ENCODE measurements at places on chromosomes 11 and 22.

DNA sequence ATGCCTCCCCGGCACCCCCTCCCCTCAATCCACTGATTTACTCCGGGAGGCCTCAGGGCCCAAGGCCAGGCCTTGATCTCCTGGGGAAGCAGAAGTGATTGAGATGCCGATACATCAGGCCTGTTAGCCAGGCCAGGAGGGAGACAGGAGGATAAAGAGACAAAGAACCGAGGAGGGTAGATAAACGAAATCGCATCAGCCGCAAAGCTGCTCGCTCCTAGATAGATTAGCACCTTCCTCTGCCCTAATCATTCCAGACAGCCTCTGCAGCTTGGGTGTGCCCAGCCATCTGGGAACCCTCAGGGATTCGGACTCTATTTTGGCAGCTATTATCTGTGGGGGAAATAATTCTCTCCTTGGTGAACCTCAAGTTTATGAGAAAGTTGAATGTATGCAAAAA, 121.2 kb downstream of the ABTB2 start:
- DNase-seq, result no peak

- DNase-seq, result no peak
Measured at GRCh38 chr11:64247729-64248531, 1.2 kb upstream of the PPP1R14B start.

DNA sequence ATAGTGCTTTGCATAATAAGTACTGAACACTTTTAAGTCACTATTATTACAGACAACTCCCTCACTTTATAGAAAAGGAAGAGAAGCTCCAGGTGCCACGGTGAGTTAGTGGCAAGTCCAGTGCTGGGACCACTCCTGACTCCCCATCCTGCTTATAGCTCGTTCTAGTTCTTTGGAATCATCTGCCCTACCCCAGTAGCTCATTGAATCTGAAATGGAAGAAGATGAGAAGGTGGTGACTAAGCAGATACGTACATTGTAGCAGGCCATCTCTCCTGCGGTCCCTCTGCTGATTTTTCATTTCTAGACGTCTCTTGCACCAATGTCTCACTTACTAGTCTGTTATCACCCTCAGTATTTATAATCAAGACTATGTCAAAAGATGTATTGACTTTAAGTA, 21.6 kb downstream of the MMP20 start:
- no peak for DNase-seq

DNA sequence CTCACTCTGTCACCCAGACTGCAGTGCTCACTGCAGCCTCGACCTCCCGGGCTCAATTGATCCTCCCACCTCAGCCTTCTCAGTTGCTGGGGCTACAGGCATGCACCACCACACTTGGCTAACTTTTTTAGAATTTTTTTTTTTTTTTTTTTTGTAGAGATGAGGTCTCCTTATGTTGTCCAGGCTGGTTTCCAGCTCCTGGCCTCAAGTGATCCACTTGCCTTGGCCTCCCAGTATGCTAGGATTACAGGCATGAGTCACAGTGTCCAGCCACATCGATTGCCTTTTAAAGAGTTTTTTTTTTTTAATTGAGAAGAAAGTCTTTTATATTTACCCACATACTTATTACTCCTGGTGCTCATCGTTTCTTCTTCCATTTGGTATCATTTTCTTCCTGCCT, 30.0 kb downstream of the PARVG start:
- DNase-seq, result no peak

DNA sequence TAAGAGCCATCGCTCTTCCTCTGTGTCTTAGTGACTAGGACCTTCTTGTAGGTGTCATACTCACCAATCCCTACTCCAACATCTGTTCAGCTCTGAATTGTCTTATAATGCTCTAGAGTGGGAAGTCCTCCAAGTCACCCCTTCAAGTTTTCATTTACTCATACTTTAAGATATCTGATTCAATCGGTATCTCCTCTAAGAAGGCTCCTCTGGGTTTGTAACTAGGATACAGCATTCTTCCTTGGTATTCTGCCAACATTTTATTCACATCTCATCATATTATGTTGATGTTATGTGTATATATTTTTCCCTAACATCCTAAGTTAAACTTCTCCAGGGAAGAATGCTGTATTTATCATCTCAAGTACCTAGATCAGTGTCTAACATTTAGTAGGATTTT, 662.1 kb downstream of the NTM start:
- no peak for DNase-seq

- no peak for DNase-seq
Measured at GRCh38 chr11:70460964-70461363, 62.6 kb downstream of the CTTN start.

DNA sequence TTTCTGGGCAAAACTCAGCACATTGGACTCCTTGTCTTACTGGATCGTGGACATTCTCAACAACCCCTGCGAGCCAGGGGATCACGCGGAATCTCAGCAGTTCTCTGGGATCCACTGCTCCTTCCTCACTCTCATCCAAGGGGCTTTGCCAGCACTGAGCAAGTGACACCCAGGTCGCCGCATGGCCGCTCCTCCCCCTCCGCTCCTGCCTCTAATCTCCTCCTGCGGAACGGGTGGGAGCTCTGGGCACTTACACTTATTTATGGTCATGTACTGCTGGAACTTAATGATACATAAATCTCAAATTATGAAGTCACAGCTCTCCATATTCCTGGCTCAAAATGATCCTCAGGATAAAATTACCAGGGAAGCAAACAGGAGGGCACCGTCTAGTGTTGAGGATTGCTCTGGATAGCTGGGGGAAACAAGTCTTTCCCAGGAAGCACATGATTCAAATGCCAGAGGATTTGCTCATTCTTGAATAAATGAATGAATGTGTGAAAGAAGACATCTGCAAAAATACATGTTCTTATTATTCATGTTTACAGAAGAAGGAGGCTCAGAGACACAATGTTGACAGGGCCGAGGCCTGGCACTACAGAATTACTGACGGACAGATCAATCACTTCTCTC, 1077.3 kb downstream of the TBC1D22A start:
- no peak for DNase-seq

DNA sequence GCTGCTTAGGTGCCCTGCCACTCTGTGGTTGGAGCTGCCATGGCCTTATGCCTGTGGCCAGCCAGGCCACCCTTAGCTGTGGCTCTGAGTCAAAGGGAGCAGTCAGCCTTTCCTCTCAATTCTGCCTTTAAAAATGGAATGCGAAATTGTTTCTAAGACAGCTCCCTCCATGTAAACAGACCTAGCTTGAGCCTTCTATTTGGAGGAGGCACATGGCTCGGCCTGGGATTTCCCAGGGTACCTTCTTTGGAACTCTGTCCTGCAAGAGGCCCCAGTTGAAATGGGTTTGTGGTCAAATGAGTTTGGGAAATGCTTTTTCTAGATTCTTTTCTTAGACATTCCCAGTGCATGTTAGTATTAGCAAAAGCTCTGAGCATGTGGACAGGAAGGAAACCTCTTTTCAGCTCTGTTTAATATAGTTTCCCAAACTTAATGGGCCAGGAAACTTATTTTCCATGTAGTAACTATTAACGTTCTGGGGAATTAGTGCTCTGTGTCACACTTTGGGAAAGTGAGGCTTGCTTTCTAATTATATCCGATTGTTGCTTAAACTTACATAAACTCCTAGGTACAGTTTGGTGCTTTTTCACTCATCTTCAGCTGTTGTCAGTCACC, 7.8 kb downstream of the PHOX2A start:
- DNase-seq, result no peak

- no peak for DNase-seq
Measured at GRCh38 chr11:108035690-108036089, 27.0 kb downstream of the CUL5 start.

GRCh38 chr11:27347359-27348339, 15.4 kb downstream of the CCDC34 start:
- no peak for DNase-seq

GRCh38 chr11:134587345-134587744, 175.3 kb upstream of the B3GAT1 start:
- DNase-seq, result no peak

DNA sequence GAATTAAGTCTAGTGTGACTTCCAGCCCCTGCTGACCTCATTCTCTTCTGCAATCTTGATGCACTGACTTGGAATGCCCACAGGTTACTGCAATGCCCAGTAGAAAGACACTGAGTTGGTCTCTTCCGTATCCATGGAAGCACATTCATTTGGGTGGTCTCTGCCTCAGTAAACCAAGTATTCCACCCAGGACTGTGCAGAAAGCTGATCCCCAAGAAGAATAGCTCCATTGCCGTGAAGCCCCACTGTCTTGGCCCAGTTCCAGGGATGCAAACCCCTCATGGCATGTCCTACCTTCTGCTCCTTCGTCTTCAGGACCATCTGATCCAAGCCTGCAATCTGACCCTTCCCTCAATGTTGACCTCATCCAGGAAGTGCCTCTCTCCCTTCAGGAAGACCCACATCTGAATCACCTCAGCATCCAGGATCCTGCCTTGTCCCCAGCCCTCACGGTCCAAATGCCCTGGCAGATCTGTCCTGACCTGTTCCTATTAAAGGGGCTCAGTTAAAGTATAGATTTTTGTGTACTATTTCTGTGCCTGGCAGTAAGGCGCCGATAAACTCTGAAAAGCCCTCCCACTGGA, 425.8 kb downstream of the SOX6 start:
- DNase-seq, result no peak

DNA sequence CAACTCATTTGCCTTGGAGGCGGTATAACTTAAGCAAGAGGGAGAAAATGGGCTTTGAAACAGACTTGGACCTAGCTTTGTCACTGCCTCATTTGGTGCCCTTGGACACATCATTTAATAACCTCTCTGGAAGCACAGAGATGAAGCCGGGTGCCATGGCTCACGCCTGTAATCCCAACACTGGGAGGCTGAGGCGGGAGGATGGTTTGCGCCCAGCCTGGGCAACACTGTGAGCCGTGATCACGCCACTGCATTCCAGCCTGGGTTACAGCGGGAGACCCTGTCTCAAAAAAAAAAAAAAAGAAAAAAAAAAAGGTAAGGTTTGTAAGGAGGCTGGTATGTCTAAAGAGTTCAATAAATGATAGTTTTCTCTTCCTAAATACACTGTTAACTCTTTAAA, 806 bp downstream of the COA4 start:
- DNase-seq, result no peak

DNA sequence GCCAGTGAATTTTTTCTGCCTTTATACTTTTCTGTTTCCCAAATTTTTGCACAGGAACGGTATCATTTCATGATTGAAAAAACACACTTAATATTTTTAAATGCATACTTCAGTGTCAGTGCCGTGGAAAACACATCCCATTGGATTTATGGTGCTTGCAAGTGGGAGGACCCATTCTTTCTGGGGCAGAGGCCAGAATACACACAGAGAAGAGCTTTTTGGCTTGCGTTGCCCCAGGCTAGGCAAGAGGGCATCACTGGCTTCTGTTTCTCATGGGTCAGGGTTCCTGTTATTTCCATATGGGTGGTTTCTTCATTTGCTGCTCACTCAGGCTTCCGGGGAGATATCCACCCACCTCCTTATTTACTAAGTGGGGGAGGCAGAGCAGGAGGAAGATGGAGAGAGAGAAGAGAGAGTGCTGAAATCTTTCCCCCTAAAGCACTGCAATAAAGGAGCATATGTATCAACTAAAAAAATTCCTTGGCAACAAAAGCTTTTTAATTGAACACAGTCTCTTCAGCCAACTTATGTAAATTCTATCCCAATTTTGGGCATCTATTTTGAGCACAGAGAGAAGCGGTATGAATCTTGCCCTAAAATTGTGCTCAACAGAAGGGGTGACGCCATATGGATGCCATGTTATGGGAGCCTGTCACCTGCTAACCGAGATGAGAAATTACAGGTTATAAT, 66.0 kb upstream of the KIRREL3 start:
- DNase-seq, result no peak

- no peak for DNase-seq
Measured at GRCh38 chr11:84871116-84871515, 756.0 kb downstream of the DLG2 start.

- DNase-seq, result no peak
Measured at GRCh38 chr11:79369055-79369454, 71.8 kb downstream of the TENM4 start.

DNA sequence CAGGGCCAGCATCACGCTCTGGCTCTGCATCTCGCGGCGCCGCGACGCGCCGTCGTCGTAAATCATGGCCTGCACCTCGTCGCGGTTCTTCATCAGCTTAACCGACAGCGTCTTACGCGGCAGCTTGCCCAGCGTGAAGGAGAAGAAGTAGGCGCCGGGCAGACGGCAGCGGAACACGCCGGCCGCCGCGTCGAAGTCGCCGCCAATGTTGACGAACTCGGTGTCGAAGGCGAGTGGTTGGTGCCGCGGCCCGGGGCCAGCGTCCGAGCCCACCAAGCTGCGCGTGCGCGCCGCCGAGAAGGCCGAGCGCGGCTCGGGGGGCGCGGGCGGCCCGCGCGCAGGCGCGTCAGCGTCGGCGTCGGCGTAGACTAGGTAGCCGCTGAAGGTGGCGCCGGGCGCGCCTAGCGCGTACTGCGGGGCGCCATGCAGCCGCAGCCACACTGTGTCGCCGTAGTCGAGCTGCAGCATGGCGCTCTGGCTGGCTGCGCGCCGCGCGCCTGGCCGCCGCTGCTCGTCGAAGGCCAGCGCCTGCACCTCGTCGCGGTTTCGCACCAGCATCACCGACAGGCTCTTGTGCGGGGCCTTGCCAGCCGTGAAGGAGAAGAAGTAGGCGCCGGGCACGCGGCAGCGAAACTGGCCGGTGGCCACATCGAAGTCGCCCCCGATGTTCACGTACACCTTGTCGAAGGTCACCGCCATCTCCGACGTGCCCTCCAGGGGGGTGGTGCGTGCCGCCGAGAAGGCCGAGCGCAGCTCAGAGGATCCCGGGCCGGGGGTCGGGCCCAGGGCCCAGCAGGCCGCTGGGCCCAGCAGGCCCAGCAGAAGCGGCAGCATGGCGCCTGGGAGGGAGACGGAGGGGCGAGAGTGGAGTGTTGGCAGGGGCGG, 3.7 kb downstream of the FAM180B start:
- DNase-seq, result no peak

DNA sequence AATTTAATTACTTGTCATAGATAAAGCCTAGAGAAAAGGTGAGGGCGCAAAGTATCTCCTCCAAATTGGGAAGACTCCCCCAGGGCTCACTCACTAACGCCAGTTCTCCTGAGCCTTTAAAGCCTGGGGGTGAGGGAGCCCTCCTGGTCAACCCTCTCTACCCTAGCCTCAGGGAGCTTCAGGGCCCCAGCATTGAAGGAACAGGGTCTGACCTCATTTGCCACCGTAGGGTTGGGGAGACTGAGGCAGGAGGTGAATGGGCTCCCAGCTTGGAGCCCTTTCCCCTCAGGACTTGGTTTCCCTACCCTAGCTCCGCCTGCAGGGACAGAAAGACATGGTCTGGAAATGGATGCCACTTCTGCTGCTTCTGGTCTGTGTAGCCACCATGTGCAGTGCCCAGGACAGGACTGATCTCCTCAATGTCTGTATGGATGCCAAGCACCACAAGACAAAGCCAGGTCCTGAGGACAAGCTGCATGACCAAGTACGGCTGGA, 1.7 kb downstream of the FOLR2 start:
- no peak for DNase-seq

DNA sequence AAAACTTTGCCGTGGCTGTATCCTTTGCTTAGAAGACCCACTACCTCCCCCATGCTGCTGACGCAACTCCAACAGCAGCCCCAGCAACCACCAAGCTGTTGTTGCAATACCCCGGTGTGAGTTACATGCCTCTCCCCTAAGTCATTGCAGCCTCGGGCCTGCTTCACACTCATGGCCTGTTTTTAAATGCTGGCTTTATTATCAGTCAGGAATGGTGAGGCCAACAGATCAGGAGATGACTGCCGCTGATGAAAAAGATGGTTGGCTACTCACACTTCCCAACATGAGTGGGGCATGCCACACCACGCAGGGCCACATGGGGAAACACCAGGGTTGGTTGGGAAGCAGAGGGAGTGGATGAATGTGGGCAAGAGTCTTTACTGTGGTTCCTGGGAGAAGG, 171.5 kb upstream of the SYT13 start:
- DNase-seq, result no peak

GRCh38 chr11:97860237-97860636, 1160.5 kb upstream of the CNTN5 start:
- DNase-seq, result no peak

GRCh38 chr11:125995313-125995712, 49.5 kb downstream of the VSIG10L2 start:
- DNase-seq, result no peak

Data from activated CD4-positive, alpha-beta T cell treated with anti-CD3 and anti-CD28 coated beads, Interleukin-2, amount 50 U/mL, for 24 hours (primary cell).